SJSA1 (cell line): ENCODE measurements at places on chromosomes 1 and 21. TPM values are rescaled to one million over a fixed set of nuclear protein-coding genes. Genes with fewer than 3 reads are reported as not detected.

The GLUL gene
- 150 and 181 TPM in 2 replicates for total RNA-seq

The TRIM17 gene
- total RNA-seq: not detected in 2 replicates

The C1orf141 gene
- total RNA-seq: not detected in 2 replicates

The TTC24 gene
- not detected in 2 replicates for total RNA-seq

The MYCL gene
- 5.3 and 8.1 TPM in 2 replicates for total RNA-seq

The NUAK2 gene
- total RNA-seq: 2.9 and 5.8 TPM in 2 replicates

The TRIM45 gene
- 1.6 and 2.3 TPM in 2 replicates for total RNA-seq

The ALPL gene
- 269 and 410 TPM in 2 replicates for total RNA-seq

The LCE1B gene
- total RNA-seq: not detected in 2 replicates

The FCRL6 gene
- total RNA-seq: not detected in 2 replicates

The PLEKHN1 gene
- 0.34 TPM in 1 of 2 replicates, not detected in the other for total RNA-seq

The FAM72A gene
- total RNA-seq: 5.9 and 7.2 TPM in 2 replicates

The TPTE gene
- total RNA-seq: not detected in 2 replicates

The GJA9 gene
- total RNA-seq: not detected in 2 replicates

The FABP3 gene
- 0.24 TPM in 1 of 2 replicates, not detected in the other for total RNA-seq

The KIF14 gene
- 27.8 and 32.2 TPM in 2 replicates for total RNA-seq

The TMEM35B gene
- 33.0 and 42.4 TPM in 2 replicates for total RNA-seq

The TLR5 gene
- total RNA-seq: 1.7 and 2.4 TPM in 2 replicates

The RBP7 gene
- 0.38 and 8.1 TPM in 2 replicates for total RNA-seq

The ST6GALNAC5 gene
- not detected in 2 replicates for total RNA-seq

The DNALI1 gene
- 0.28 and 1.0 TPM in 2 replicates for total RNA-seq

The CATSPERE gene
- total RNA-seq: 0.05 TPM in 1 of 2 replicates, not detected in the other

The KCNJ9 gene
- total RNA-seq: not detected in 2 replicates

The TP73 gene
- 2.2 and 3.4 TPM in 2 replicates for total RNA-seq

The CFHR3 gene
- not detected in 2 replicates for total RNA-seq

The ALX3 gene
- total RNA-seq: not detected in 2 replicates

The ANGPTL7 gene
- not detected in 2 replicates for total RNA-seq

The GFI1 gene
- 0.16 TPM in 1 of 2 replicates, not detected in the other for total RNA-seq

The ASCL5 gene
- not detected in 2 replicates for total RNA-seq

The SPRR2G gene
- total RNA-seq: not detected in 2 replicates

The ORC1 gene
- total RNA-seq: 21.9 and 23.9 TPM in 2 replicates

The C4BPB gene
- 0.28 and 1.8 TPM in 2 replicates for total RNA-seq

The GNAT2 gene
- 0.16 TPM in 1 of 2 replicates, not detected in the other for total RNA-seq

The GNG12 gene
- total RNA-seq: 208 and 330 TPM in 2 replicates

The NBPF6 gene
- total RNA-seq: not detected in 2 replicates

The WNT2B gene
- 8.7 and 14.7 TPM in 2 replicates for total RNA-seq

The CELA2A gene
- total RNA-seq: not detected in 2 replicates

The USP24 gene
- total RNA-seq: 14.3 and 24.4 TPM in 2 replicates

The LCE2C gene
- total RNA-seq: not detected in 2 replicates

The S100A7A gene
- not detected in 2 replicates for total RNA-seq

The FOXO6 gene
- 0.05 TPM in 1 of 2 replicates, not detected in the other for total RNA-seq

The LAMC2 gene
- total RNA-seq: 0.18 TPM in 1 of 2 replicates, not detected in the other

The ADGRB2 gene
- total RNA-seq: 15.4 and 15.8 TPM in 2 replicates

The PTCH2 gene
- 1.0 and 1.5 TPM in 2 replicates for total RNA-seq

The TEDDM1 gene
- not detected in 2 replicates for total RNA-seq
